ENCODE measurements at places on chromosomes 2 and 18.

DNA sequence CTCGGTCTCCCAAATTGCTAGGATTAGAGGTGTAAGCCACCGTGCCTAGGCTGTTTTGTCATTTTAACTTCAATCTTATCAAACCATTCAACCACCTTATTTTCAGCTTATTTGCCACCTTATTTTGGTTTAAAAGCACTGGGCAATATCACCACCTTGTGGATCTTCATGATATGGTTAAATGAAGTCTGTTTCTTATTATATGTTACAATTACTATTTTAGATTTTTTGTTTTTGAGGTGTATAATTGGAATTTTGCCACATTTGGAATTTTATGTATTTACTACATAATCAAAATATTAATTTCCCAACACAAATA is 43.8 kb upstream of the SCN9A start:
- no peak for DNase-seq

- DNase-seq = no peak
Observed at GRCh38 chr2:208062961-208063360, 37.6 kb upstream of the PLEKHM3 start.

DNA sequence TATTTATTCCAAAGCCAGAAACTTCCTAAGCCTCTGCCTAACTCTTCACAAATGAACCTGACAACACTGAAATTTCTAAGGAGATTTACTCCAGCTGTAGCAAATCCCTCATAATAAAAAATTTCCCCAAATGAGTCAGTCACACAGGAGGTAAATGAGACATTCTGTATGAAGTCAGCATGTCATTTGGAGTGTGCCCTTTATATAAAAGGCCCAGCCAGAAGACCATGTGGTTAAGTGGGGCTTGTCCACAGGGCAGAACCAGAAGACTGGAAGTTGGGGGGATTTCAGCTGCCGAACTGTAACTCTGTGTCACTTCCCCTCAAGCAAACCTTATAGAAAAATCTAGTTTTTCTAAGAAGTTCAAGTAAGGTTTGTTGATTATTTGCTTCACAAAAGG is 30.2 kb downstream of the NRP2 start:
- DNase-seq = no peak

- DNase-seq = no peak
Observed at GRCh38 chr2:105515581-105516415, 116.9 kb upstream of the FHL2 start.

- DNase-seq = no peak
Observed at GRCh38 chr2:38601463-38602135, 1.1 kb downstream of the HNRNPLL start.

DNA sequence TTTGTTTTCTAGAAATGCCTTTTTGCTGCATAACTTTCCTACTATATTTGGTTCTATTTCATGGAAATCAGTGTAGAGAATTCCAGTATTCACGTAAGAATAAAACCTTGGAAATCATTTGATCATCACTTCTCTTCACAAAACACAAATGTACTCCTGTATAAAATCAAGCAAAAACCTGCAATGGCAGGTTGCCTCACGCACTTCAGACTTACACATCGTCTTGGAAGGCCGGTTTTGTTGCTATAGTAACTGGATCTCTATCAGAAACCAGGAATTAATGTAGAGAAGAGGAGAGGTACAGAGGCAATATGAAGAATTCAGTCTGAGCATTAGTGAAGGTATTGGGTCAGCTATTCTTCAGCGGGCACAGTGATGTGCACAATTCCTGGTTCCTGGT is 370.7 kb upstream of the CYRIA start:
- DNase-seq = no peak

GRCh38 chr2:159094173-159094737 is 125.8 kb downstream of the TANC1 start:
- peak; percentile 76 for DNase-seq

DNA sequence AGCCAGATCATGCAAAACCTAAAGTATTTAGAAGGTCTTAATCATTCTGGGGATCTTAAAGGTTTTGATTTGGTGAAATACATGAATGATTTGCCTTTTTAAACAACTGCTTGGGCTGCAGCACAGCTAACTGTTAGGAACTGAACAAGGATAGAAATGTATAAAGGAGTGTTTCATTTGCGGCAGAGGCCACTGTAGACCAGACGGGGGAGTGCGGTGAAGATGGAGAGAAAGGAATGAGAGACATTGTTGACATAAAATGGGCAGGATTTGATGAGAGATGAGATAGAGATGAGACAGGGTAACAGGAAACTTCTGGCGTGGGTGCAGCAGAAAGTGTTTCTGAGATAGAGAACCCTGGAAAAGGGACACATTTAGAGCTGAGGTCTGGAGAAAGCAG is 308.1 kb downstream of the TMX3 start:
- DNase-seq = no peak

DNA sequence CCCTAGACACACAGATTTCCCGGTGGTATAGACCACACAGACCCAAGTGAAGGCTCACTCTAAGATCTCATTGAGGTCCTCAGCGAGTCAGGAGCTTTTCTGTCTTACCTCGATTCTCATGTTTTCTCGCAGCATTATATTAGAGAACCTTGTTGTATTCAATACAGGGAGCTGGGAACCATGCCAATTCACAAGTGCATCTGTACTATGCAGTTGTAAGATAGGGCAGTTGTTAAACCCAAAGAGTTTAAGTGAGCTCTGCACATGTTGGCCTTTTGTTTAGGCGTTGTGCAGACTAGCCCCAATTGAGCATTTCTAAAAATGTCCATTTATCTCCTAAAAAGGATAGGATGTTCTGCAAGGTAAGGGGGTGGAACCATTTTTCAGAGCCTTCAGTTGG is 59.6 kb downstream of the FEZ2 start:
- no peak for DNase-seq

DNA sequence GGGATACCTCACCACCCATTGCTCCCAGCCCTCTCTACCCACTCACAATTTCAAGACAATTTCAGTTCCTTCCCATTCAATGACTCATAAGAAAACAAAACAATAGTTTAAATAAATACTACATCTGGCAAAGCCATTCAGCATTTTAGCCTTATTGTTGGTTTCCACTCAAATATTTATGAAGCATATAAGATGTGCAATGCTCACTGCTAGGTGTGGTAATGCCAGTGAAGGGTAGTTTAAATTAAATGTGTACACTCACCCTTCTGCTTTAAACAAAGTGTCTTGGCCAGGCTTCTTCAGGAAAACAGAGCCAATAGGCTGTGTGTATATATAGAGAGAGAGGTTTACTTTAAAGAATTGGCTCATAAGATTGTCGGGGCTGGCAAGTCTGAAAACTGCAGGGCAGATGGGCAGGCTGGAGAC is 37.0 kb downstream of the INO80C start:
- no peak for DNase-seq

- DNase-seq = no peak
Observed at GRCh38 chr2:189008555-189009262, 34.5 kb downstream of the COL3A1 start.

DNA sequence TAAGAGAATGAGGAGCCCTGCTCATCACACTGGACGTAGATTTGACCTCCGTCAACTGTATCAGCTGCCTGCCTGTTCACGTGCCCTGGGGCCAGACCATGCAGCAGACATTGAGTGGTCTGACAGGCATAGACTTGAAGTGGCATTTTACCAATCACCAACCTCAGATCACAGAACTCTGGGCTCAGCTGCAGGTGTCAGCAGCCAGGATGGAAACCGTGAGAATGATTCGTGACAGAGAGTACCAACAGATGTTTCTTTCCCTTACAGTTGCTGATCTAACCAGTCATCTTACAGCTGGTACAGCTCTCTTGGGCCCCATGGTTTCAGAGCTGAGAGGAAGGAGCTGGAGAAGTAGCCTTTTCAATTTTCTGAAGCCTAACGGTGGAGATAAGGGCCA is 148.9 kb downstream of the EN1 start:
- DNase-seq = no peak

DNA sequence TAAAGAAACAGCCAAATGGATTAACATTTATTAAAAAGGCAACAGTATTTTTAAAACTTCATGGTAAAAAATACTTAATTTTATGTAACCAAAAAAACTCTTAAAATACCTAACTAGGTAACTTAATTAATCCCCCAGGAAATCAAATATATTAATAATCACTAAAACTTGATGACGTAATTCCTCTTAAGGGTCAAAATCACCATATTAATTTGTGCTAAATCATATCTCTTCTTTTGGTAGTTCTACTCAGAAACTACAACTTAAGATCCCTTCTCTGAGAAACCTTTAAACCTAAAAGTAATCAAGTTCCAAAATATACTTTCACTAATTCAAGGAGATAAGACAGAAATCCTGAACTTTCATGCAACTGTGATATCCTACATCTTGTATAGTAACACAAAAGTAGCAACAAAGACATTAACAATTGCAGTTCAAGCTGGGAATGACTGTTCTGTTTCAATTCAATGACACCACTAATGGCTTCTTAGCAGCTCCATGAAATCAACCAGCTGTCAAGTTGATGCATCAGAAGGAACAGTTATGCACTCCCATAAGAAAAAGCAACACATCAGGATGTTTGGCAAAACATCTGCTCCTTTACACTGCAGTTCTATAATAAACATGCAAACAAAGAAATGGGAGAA is 4.0 kb downstream of the BAZ2B start:
- DNase-seq = no peak

GRCh38 chr2:200101922-200102321 is 146.5 kb downstream of the MAIP1 start:
- no peak for DNase-seq

DNA sequence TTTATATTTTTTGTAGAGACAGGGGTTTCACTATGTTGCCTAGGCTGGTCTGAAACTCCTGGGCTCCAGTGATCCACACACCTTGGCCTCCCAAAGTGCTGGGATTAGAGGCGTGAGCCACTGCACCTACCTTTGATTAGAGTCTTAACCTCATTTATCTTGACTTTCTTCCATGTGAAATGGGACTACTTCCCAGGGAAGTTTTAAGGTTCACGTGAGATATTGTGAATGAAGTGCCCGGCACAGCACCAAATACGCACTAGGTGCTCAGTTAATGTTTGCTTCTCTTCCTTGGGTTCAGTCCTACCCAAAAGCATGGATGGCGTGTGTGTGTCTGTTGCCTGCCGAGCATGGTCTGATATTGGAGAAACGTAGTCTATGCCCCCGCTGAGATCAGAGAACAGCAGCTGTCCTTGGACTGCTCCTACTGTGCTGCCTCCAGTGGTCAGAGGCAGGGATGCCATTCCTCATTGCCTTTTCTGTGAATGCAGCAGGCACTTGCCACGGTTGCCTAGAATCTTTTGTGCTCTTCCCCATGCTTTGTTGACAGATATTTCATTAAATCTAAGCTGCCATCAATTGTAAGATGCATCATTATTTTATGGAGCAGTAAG is 12.3 kb upstream of the TFCP2L1 start:
- DNase-seq = no peak

DNA sequence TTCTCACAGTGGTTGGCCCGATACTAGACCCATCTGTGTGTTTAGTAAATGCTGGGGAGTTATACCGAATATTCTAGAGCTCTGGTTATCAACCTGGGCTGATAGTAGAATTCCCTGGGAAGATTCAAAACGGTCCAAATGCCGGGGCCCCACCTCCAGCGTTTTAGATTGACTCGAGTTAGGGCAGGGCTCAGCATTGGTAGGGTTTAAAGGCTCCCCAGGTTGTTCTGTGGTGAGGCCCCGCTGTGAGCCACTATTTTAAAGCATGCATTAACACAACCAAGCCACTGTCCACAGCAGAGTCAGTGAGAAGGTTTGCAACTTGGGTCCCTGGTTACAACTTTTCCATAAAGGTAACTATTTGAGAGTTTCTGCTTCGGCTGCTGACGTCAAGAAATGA is 73.6 kb downstream of the DYSF start:
- DNase-seq = no peak

DNA sequence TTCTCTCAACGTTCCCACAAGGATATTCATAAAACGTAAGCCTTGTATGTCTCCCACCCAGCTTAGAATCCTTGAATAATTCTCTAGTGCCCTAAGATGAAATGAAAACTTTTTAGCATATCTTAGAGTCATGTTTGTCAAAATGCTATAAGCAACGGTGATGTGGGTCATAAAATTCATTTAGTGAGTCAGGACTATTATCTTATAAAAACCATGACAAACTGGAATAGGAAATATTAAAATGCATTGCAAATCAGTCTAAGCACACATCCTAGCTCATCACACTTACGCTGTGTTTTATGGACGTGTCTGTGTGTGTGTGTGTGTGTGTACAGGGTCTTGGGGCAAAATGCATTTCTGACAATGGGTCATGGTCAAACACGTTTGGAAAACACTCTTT is 119.9 kb upstream of the ST6GAL2 start:
- no peak for DNase-seq

GRCh38 chr2:207073412-207073800 is 92.3 kb downstream of the KLF7 start:
- DNase-seq = no peak

DNA sequence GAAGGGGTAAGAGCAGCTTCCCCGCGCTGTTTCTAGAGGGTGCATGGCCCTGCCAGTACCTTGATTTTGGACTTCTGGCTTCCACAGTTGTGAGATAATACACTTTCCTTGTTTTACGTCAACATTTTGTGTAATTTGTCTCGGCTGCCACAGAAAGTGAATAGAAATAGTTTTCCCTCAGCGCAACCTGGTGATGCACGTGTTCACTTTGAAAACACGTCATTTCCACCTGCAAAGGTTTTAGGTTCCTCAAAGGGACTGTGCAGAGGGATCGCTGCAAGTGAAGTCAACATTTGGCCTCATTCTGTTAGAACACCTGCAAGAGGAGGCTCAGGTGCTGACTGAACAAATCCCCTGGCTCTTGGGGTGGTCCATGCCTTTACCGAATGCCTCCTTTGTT is 71.7 kb downstream of the LONRF2 start:
- DNase-seq = no peak

DNA sequence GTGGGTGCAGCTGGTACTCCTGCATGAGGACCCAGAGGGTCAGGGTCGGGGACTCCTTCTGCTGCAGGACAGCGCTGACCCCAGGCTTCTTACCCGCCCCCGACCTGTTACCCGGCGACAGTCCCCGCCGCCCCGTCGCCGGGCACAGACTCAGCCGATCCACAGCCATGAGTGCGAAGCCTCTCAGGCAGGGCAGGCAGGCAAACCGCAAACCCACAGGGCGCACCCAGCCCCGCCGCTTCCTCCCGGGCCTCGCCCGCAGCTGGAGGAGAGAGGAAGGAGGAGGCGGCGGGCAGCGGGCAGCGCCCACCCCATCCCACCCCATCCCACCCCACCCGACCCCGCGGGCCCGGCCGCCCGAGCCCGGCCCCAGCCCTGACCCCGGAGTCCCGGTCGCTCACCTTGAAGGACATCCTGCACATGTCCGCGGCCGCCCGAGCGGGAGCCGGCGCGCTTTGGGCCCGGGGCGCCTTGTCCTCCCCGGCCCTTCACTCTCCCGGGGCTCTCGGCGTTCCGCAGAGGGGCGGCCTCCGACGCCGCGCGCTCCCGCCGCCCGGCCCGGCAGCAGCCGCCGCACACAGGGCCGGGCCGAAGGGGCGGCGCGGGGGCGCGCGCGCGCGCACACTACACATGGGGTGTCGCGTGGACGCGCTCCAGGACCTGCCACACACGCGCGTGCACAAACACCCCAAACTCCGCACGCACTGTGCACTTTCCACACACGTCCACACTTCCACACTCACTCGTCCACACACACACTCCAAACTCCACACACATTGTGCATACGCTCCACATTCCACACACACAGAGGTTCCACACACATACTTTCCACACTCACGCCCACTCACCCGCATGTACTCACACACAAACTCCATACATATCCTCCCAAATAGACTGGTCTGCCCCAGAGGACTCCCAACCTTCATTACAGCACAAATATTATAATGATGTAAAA is at the start of gene ANKRD29:
ANKRD29 (minus strand) TSS at position 603 of the 955 bp plus-strand sequence; CDS start at position 422, 181 bp downstream.
- peak; percentile 57 for DNase-seq

GRCh38 chr18:39318462-39318861 is 1752.9 kb upstream of the CELF4 start:
- DNase-seq = no peak
